ENCODE measurements at places on chromosomes 16 and 17. TPM values are rescaled to one million over a fixed set of nuclear protein-coding genes. Genes with fewer than 3 reads are reported as not detected.

GRCh38 chr17:61485067-61485775 lies 33.0 kb downstream of the TBX4 start:
- no peak for DNase-seq

DNA sequence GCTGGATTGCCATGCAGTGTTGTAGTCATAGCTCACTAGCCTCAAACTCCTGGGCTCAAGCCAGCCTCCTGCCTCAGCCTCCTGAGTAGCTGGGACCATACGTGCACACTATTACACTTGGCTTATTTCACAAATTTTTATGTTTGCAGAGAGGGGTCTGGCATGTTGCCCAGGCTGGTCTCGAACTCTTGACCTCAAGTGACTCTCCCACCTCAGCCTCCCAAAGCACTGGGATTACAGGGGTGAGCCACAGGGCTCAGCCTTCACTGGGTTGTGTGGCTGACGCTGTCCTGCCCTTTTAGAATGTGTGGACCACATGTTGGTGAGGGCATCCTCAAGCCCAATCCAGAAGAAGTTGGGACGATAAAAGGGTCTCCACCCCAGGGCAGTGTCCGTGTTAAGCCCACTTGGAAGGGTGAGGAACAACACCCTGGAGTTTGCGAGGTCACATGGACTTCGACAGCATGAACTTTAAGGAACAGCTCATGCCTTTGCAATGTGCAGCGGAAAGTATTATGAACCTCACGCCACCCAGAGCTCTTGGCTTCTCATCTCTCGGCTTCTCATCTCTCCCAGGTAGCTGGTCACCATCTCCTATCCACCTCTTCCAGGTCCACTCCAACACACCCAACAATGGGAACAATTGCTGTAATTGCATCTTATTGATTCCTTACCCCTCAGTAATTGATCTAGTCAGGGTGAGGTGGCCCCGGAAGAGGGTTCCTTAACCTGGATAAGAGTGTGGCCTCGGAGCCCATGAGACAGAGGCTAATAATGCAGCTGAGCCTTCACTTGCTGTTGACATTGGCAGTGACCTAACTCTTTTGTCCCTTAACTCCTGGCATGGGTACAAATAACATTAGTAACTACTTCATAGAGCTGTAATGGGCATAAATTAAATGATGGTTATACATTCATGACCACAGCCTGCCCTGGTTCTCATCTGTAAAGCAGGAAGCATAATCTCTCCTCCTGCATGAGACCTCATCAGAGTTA lies 6.7 kb downstream of the FOXL1 start:
- no peak for DNase-seq

ITGAL gene
- 8.8 TPM for total RNA-seq

GP1BA gene
- total RNA-seq = not detected

- no peak for DNase-seq
Measured at GRCh38 chr17:81515530-81516041, 3.0 kb upstream of the ACTG1 start.

- no peak for DNase-seq
Measured at GRCh38 chr17:56891751-56892150, 22.1 kb downstream of the TRIM25 start.

CSH2 gene
- not detected for total RNA-seq

GRCh38 chr17:27466376-27466742 lies 10.1 kb downstream of the KSR1 start:
- DNase-seq = no peak
